ENCODE measurements at places on chromosomes 7 and 10. TPM values are rescaled to one million over a fixed set of nuclear protein-coding genes. Genes with fewer than 3 reads are reported as not detected.

Gene PNLIPRP2
- not detected for total RNA-seq

Gene ZNF365
- 7.8 TPM for total RNA-seq

Gene WIPF3
- total RNA-seq: not detected

Gene SLC25A28
- total RNA-seq: 30.7 TPM

Gene GSTO2
- 0.32 TPM for total RNA-seq

Gene FERD3L
- not detected for total RNA-seq

Gene TEX36
- total RNA-seq: not detected

Gene CWF19L1
- 43.0 TPM for total RNA-seq

Gene TSPAN13
- 32.5 TPM for total RNA-seq

Gene XRCC2
- 4.4 TPM for total RNA-seq

Gene GNAT3
- total RNA-seq: not detected

Gene SFTPD
- not detected for total RNA-seq

Gene HIPK2
- total RNA-seq: 8.8 TPM

Gene TRAPPC14
- total RNA-seq: 6.2 TPM

Gene TRIM50
- not detected for total RNA-seq

Gene TMEM176A
- total RNA-seq: not detected

Gene UTF1
- not detected for total RNA-seq

Gene PNLIP
- total RNA-seq: not detected

Gene IFIT1B
- not detected for total RNA-seq
